ENCODE measurements at places on chromosomes 11 and 22. TPM values are rescaled to one million over a fixed set of nuclear protein-coding genes. Genes with fewer than 3 reads are reported as not detected.

DNA sequence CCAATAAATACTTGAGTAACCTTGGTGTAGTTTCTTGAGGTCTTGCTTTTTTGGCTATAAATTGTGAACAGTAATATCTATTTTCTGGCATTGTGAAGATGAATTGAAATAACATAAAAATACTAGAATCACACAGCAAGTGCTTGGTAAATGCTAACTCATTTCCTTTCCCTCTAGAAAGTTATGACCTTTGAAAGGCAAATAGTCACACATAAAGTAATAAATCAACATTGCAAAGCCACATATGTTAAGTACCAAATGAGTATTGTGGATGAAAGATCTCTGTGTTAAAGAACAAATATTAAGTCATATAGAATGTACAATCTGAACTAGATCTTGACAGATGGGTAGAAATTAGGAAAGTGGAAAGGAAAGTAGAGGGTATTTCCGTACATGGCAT, 559.6 kb upstream of the CCDC90B start:
- DNase-seq = no peak

- peak; percentile 82 for DNase-seq
Observed at GRCh38 chr11:85685820-85686459, at the start of gene CCDC89. TSS of gene CCDC89 (minus strand) at chr11:85686195. CDS start at chr11:85686130, 65 bp downstream.

Gene BDNF
- total RNA-seq = 1.4 TPM

DNA sequence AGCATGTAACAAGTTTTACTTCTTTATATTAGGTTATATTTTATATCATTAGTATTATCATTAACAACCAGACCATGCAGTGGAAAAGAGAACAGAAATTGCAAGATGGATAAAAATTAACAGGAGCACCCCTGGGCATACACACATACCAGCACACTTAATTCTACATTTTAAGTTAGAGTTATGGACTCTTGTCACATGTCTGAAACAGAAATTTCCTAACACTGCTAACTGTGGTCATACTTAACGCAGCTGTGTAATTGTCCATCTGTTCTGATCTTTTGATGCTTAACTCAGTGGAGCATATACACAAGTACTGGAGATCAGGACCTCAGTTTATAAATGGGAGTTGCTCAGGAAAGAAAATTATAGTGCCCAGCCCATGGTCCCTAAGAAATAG, 358 bp downstream of the OR52H1 start:
- DNase-seq = no peak

GRCh38 chr11:73206801-73207200, 11.3 kb upstream of the P2RY2 start:
- DNase-seq = no peak
